Activated CD4-positive, alpha-beta T cell treated with anti-CD3 and anti-CD28 coated beads for 48 hours (primary cell): ENCODE measurements at places on chromosomes 1 and 21.

- DNase-seq = no peak
Measured at GRCh38 chr1:44613941-44614340, 60.3 kb downstream of the TMEM53 start.

GRCh38 chr1:100969327-100969726 lies 56.3 kb downstream of the DPH5 start:
- DNase-seq = no peak

GRCh38 chr1:9161963-9162362 lies 33.1 kb upstream of the GPR157 start:
- DNase-seq = no peak

- no peak for DNase-seq
Measured at GRCh38 chr1:157916887-157917570, 75.4 kb upstream of the CD5L start.

DNA sequence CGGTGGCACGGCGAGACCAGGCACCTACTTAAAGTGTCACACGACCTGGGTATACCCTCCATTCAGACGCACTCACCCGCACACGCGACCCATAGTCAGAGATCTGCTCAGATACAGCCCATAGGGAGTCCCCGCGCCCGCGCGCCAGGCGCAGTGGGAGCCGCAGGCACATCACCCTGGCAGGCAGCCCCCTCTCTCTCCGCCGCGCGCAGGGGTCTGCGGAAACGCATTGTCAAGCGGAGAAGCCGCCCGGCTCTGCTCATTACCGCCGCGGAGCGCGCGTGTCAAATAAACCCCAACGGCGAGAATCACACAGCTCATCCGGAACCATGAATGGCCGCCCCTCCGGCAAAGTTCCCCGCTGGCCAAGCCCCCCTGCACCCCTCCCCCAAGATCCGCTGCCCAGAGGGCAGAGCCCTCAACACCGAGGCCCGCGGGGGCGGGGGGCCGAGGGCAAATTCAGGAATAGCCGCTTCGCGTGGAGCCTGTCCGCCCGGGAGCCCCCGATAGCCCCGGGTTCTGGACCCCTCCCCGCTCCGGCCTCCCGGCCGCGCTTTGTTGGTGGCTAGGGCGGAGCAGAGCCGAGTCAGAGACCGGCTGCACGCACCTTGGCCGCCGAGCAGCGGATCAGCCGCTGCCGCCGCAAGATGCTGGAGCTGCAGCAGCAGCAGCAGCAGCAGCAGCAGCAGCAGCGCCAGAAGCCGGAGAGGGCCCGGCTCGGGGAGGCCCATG lies 522 bp downstream of the LRP8 start:
- DNase-seq = peak; percentile 70

DNA sequence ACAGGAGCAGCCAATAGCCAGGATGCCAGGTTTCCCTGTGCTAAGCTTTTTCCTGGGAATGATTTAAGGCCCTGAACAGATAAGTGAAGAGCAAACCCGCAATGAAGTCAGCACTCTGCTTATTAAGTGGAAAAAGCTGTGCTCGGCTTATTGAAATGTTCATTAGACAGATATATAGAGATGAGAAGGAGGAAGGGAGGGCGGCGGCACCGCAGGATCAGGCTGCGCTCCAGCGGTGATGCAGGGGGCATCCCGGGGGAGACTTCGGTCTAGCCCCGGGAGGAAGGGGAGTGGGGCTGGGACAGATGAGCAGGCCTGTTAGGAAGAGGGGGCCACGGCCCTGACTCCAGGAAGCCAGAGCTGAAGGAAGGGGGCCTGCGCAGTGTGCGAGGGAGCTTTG lies 115.0 kb downstream of the TMEM53 start:
- DNase-seq = no peak

- no peak for DNase-seq
Measured at GRCh38 chr1:111746614-111746999, 7.4 kb upstream of the INKA2 start.
